HT-29 (cell line): ENCODE measurements at places on chromosomes 2 and 18.

DNA sequence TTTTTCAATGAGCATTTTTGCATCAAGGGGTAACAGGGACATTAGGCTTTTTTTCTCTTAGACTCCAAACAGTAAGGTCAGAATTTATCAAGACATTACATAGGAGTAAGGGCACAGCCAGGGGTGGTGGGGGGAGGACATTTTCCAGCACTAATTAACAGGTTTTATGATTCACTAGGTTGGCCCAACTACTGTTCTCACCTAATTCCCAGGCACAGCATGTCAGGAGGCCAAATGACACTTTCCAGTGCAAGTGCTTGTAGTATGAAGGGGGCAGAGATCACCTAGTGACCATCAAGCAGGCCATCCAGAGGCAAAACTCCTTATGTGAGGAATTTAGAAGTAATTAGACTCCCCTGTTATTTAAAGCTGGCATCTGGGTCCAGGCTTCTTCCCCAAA lies 3.9 kb upstream of the MBD2 start:
- no peak for DNase-seq

DNA sequence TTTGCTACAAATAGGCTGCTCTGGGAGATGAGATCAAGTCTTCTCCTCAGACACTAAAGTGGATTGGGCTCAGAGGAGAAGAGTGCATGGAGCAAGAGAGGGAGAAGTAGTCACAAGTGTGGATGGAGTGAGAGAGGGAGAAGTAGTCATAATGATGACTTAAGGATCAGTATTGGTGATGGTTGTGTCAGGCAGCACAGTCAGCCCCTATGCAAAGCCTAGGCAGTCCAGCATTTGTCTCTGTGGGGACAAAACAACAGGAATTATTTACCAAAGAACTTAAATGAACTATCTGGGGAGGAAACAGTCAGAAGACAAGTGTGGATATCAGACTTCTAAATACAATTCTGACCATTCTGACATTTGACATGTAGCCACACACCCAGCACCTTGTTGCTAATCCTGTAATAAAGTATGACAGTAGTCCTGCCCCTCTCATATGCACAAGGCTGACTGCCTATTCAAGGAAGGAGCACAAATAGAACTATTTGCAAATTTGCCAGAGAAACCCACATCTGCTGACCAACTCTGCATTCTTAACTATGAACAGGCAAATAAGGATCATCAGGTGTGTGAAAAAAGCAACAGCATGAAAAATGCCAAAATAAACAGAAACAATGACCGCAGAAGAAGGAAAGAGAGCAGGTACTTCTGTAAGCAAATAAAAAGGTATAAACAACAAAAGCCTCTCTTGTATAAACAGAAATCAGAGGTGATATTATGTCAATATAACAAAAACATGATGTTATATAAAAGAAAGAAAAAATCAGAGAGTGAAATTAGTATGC lies 1597.9 kb upstream of the ACVR2A start:
- DNase-seq, result no peak

GRCh38 chr2:205858881-205859441 lies 176.7 kb downstream of the NRP2 start:
- DNase-seq, result no peak

GRCh38 chr2:231342061-231342711 lies 53.3 kb upstream of the B3GNT7 start:
- no peak for DNase-seq

DNA sequence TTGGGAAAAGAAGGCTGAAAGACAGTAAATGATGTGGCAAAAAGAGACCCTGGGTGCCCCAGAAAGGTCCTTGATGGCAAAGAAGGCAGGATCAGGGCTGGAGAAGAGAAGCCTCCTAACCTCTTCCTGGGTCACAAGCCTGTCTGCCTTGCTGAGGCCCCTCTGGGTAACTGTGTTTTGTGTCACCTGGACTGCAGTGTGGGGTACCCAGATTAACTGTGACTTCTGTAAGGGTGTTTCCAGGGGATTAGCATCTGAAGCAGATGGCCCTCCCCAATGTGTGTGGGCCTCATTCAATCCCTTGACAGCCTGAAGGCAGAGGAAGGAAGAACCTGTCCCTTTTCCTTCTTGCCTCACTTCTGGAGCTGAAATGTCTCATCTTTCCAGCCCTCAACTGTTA lies 35.6 kb upstream of the APCDD1 start:
- no peak for DNase-seq

- no peak for DNase-seq
Measured at GRCh38 chr2:99485824-99486223, 4.0 kb downstream of the REV1 start.

GRCh38 chr2:166384774-166385173 lies 9.0 kb upstream of the SCN9A start:
- DNase-seq, result peak; percentile 61

- DNase-seq, result no peak
Measured at GRCh38 chr2:238709325-238710025, 138.4 kb upstream of the TWIST2 start.

DNA sequence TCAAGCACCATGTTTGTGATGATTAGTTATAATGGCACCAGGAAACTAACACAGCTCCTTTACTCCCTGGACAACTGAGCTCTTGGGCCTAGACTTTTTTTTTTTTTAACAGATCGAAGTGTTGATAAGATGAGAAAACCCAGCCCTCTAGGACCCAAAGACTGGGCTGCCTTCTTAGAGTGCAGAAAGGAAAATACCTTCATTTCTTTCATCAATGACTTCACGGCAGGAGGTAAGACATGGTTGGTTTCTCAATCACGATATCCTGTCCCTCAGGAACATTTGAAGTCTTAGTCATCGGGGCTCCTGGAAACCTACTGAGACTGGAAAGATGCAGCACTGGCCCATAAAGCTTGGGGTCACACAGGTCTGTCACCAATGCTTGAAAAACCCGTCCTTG lies 84.7 kb downstream of the TNFRSF11A start:
- no peak for DNase-seq

DNA sequence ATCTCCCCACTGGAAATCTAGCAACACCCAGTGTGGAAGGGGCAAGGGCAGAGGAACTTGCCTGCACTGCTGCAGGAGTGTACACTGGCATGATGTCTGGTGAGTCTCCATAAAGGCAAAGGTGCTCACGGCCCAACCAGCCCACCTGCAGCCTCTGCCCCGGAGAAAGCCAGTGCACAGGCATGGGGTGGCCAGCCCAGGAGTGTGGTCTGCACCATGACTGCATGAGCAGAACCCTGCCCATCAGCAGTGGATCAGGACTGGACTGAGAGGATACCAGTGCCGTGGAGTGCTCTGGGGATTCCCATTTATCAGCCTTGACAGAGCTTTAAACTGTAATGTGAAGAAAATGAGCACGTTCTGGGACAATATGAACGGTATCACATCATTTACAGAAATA lies 342.6 kb upstream of the HS6ST1 start:
- no peak for DNase-seq

DNA sequence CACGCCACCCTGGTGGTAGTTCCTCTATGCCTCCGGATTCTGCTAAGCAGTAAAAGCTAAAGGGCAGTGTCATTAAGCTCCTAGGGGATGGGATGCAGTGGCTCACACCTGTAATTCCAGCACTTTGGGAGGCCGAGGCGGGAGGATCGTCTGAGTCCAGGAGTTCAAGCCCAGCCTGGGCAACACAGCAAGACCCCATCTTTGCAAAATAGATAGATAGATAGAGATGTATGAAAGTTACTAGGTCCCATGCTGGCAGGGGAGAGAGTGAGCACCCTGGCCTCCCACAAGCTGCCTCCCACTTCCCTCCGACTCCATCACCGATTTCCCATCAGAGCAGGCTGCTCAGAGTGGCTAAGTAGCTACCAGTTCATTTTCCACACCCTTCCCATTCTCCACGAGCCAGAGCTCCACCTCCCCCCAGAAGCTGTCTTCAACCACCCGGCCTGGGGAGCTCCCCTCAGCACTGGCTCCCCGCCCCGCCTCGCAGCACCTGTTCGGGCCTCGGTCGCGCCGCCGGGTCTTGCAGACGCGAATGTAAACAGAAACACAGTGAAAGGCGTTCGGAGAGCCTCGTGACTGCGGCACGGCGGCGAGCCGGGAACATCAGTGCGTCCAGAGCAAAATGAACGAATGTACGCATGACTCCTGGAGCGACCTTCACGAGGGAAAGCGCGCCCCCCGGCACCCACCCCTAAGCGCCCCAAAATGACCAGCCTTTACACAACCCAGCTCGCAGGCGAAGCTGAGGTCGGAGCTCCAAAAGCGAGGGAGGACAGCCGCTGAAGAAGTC lies 598 bp upstream of the CEP68 start:
- no peak for DNase-seq
